ENCODE measurements at places on chromosomes 1 and 21. TPM values are rescaled to one million over a fixed set of nuclear protein-coding genes. Genes with fewer than 3 reads are reported as not detected.

- no peak overlapping the region for H3K27ac ChIP-seq
- no peaks in the 10 kb centered on the region for H3K27me3 ChIP-seq
- no peak for DNase-seq
- H3K4me1 ChIP-seq = no peaks in the 10 kb centered on the region
Observed at GRCh38 chr1:97841338-97841737, 79.5 kb downstream of the DPYD start.

GRCh38 chr1:197838836-197839235 lies 63.6 kb upstream of the DENND1B start:
- DNase-seq = no peak
- no peak overlapping the region for H3K27ac ChIP-seq

- H3K4me3 ChIP-seq = no peak overlapping the region
- peak; percentile 30 for DNase-seq
- H3K27ac ChIP-seq = no peak overlapping the region
- H3K4me1 ChIP-seq = no peaks in the 10 kb centered on the region
- H3K36me3 ChIP-seq = peaks cover 13% of the 10 kb centered on the region
- H3K27me3 ChIP-seq = no peaks in the 10 kb centered on the region
Observed at GRCh38 chr21:44401386-44402160, 48.2 kb downstream of the TRPM2 start.

DNA sequence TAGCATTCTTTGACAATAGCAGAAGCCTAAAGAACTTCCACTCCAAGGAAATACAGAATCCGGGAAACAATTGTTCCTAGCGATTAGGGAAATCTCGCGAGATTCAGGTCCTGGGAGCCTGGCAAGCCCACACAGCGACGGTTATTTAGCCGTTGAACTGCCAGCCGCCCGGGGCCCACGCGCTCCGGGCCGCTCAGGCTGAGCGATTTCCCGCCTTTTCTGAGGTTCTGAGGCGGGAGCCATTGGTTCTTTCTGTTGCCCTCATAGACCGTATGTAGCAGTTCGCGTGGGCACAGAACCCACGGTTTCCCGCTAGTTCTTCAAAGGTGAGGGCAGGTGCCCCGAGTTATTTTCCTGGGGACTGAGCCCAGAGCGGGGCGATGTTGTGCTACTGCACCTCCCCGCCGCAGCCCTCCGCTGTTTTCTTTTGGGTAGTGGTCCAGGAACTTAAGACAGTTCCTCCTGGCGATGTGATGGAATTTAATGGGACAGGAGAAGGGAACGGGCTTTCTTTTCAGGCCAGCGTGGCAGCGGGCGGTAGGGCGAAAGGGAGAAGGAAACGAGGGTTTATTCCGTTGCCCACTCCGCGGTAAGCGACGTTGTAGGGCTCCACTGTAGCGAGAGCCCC lies at the start of gene SYCP1:
Gene SYCP1 (plus strand): TSS at position 171 of the 628 bp plus-strand sequence. CDS start 602 bp downstream, outside the sequence.
- peaks cover 9% of the 10 kb centered on the region for H3K4me1 ChIP-seq
- peaks cover 32% of the 10 kb centered on the region for H3K27me3 ChIP-seq
- no peak within 1 kb of the TSS for H3K27ac ChIP-seq
- H3K4me3 ChIP-seq = peak within 1 kb of the TSS; percentile 49

- peaks cover 48% of the 10 kb centered on the region for H3K27me3 ChIP-seq
- H3K4me1 ChIP-seq = peaks cover 5% of the 10 kb centered on the region
Observed at GRCh38 chr1:204763773-204764427, 78.4 kb upstream of the LRRN2 start.

DNA sequence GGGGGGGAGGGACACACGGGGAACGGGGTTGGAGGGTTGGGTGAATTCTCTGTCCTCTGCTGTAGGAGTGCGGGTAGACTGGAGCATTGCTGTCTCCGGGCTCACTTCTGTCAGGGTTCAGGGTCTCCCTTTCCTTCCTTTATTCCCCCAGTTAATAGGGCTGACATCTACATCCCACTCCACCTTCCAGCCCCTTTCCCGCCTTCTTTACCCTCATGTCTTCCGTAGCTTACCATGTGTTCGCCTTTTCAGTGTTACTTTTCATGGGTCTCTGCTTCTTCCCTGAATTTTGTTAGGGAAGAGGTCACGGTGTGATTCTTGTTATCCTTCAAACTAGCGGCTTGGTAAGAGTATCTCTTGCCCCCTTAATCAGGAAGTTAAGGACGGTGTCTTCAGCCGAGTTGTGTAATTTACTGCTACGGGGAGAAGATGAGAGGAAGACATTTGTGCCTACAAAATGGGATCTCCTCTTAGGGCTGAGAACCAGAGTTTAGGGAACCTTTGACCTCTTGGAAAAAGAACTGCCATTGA lies 917 bp downstream of the RAP1A start:
- H3K4me3 ChIP-seq = peak overlapping the region; percentile 94
- DNase-seq = no peak
- H3K4me1 ChIP-seq = peaks cover 70% of the 10 kb centered on the region

- no peak for DNase-seq
- H3K4me3 ChIP-seq = peak overlapping the region; percentile 92
- peak overlapping the region; percentile 83 for H3K27ac ChIP-seq
- H3K4me1 ChIP-seq = peaks cover 32% of the 10 kb centered on the region
Observed at GRCh38 chr1:54199151-54199764, 572 bp downstream of the CYB5RL start.

GRCh38 chr1:145858238-145858900 lies 512 bp downstream of the PIAS3 start:
- DNase-seq = peak; percentile 76
- peak overlapping the region; percentile 95 for H3K4me3 ChIP-seq
- H3K27me3 ChIP-seq = peaks cover 4% of the 10 kb centered on the region
- H3K36me3 ChIP-seq = peaks cover 7% of the 10 kb centered on the region

DNA sequence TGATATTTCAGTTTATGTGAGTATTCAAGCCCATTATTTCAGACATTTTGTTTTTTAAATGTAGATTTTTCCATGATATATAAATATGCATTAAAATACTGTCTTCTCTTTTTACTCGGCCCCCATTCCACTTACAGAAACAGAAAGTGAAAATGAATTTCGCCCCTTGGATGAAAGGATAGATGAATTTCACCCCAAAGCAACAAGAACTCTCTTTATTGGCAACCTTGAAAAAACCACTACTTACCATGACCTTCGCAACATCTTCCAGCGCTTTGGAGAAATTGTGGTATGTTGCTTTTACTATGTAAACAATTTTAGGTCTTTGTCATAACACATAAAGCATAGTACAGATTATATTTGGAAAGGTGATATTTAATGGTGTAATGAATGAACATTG lies 59.9 kb downstream of the ZBTB17 start:
- DNase-seq = no peak
- H3K27ac ChIP-seq = peak overlapping the region; percentile 72
- H3K4me3 ChIP-seq = peak overlapping the region; percentile 71
- no peaks in the 10 kb centered on the region for H3K27me3 ChIP-seq
- peaks cover 60% of the 10 kb centered on the region for H3K36me3 ChIP-seq

- no peak overlapping the region for H3K4me3 ChIP-seq
- peaks cover 2% of the 10 kb centered on the region for H3K4me1 ChIP-seq
- H3K27me3 ChIP-seq = peaks cover 2% of the 10 kb centered on the region
- DNase-seq = no peak
- no peak overlapping the region for H3K27ac ChIP-seq
Observed at GRCh38 chr21:14766241-14766640, 220.1 kb upstream of the SAMSN1 start.

DNA sequence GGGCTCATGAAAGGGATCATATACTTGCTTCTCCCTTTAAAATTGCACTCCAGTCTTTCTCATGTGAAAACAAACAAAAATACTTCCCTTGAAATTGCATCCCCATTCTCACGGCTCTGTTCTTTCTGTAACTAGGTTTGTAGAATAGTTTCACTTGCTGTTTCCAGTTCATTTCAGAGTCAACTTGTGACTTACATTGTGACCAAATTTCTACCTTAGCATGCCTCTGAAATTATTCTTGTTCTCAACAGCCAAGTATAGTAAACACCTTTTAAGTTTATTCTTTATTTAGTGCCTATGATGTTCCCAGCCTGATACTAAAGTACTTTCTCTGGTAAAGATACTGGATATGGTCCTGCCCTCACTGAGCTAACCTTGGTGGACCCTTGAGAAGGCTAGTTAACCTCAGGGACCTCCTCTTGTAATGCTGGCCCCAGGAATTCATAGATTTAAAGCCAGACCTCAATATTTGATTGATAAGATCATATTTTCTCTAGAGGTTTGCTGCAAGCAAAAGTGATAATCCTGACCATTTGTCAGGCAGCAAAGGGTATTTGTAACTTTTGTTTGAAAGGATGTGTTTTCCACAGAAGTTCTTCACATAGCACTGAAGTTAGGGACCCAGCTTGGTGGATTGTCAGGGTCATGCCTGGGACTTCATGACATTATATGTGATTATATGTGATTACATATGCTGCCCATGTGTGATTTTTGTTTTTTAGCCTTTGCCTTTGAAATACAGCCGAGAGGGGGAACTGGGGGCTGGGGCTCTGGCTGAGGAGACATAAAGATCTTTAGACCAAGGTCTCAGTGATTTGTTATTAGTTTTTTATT lies 29.6 kb downstream of the VANGL2 start:
- H3K36me3 ChIP-seq = peaks cover 12% of the 10 kb centered on the region
- H3K4me3 ChIP-seq = peak overlapping the region; percentile 51
- peak overlapping the region; percentile 83 for H3K27ac ChIP-seq
- H3K27me3 ChIP-seq = no peaks in the 10 kb centered on the region
- no peak for DNase-seq

GRCh38 chr1:240285540-240285939 lies 193.9 kb downstream of the FMN2 start:
- no peaks in the 10 kb centered on the region for H3K4me1 ChIP-seq
- no peak overlapping the region for H3K27ac ChIP-seq
- no peak overlapping the region for H3K4me3 ChIP-seq
- H3K36me3 ChIP-seq = no peaks in the 10 kb centered on the region
- no peaks in the 10 kb centered on the region for H3K27me3 ChIP-seq

DNA sequence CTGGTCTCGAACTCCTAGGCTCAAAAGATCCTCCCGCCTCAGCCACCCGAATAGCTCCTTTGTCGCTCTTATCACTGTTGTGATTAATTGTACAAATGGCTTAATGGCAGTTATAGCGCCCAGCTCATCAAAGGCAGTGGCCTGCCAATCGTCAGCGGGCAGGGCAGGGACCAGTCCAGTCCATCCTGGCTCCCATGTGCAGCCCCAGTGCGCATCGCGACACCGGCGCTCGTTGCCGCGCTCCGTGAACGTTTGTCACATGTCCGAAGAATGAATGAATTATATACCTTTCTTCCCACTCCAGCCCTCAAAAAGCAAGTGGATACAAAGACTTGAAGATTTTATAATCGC lies 18.4 kb downstream of the MTX1 start:
- H3K27me3 ChIP-seq = no peaks in the 10 kb centered on the region
- H3K4me3 ChIP-seq = peak overlapping the region; percentile 98
- peaks cover 41% of the 10 kb centered on the region for H3K4me1 ChIP-seq
- peaks cover 4% of the 10 kb centered on the region for H3K36me3 ChIP-seq

KRTAP12-2 gene
- not detected for total RNA-seq

PRDM16 gene
- not detected for total RNA-seq

RGS13 gene
- 0.12 TPM for total RNA-seq

C1orf116 gene
- total RNA-seq = not detected

CRYBG2 gene
- total RNA-seq = 8.6 TPM

RBM11 gene
- total RNA-seq = 0.84 TPM

EPHB2 gene
- total RNA-seq = 0.09 TPM

GALE gene
- total RNA-seq = 41.2 TPM

TENT5C gene
- 50.3 TPM for total RNA-seq

BRINP3 gene
- total RNA-seq = not detected

CATSPERE gene
- 0.30 TPM for total RNA-seq

HSD3B1 gene
- not detected for total RNA-seq

GUCA2A gene
- total RNA-seq = not detected

All from activated CD8-positive, alpha-beta memory T cell treated with anti-CD3 and anti-CD28 coated beads, Interleukin-2, amount 10 ng/mL, durations not matched to agents 7 days and 5 days (primary cell).